Fibroblast of lung (primary cell): ENCODE measurements at places on chromosomes 2 and 18. TPM values are rescaled to one million over a fixed set of nuclear protein-coding genes. Genes with fewer than 3 reads are reported as not detected.

Gene TCF23
- polyA plus RNA-seq = not detected in 2 replicates

Gene ADRA2B
- 0.07 TPM in 1 of 2 replicates, not detected in the other for polyA plus RNA-seq

Gene IL1RN
- polyA plus RNA-seq = 0.06 and 0.36 TPM in 2 replicates

Gene MYCN
- not detected in 2 replicates for polyA plus RNA-seq

Gene CXCR2
- not detected in 2 replicates for polyA plus RNA-seq

Gene GPR35
- polyA plus RNA-seq = 0.09 TPM in 1 of 2 replicates, not detected in the other

Gene STARD6
- 0.39 and 0.42 TPM in 2 replicates for polyA plus RNA-seq

Gene SIX2
- polyA plus RNA-seq = 0.03 TPM in 1 of 2 replicates, not detected in the other

Gene DSC2
- not detected in 2 replicates for polyA plus RNA-seq

Gene UPP2
- not detected in 2 replicates for polyA plus RNA-seq

Gene CPO
- polyA plus RNA-seq = not detected in 2 replicates
